GM10248 (cell line): ENCODE measurements at places on chromosomes 7 and 10.

DNA sequence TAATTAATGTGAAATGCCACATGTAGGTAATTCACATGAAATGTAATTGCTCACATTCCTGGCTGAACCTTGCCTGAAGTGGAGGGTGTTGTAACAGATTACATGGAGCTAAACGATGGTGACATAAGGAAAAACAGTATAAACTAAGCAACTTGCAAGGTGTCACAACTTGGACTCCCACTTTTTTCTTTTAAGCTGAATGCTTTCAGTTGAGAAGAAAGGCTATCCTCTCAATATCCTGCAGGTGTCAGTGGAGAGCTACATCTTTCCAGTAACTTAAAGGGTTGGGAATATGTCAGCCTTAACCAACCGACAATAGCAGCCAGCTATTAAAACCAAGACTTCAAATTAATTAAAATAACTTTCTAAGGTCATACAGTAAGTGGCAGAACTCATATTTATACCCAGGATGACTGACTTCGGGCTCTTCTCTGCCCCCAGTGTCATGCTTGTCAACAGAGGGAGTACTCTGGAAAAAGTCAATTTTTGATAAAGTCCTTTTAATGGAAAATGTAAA lies 33.7 kb downstream of the NRBF2 start:
- DNase-seq, result peak; percentile 31

- no peak for DNase-seq
Measured at GRCh38 chr10:49837051-49837478, 74.9 kb upstream of the OGDHL start.

GRCh38 chr10:35126530-35127288 lies at the start of gene CREM:
Gene CREM (plus strand): TSS chr10:35126846. CDS start chr10:35137836, 10,990 bp downstream.
- peak; percentile 96 for DNase-seq

DNA sequence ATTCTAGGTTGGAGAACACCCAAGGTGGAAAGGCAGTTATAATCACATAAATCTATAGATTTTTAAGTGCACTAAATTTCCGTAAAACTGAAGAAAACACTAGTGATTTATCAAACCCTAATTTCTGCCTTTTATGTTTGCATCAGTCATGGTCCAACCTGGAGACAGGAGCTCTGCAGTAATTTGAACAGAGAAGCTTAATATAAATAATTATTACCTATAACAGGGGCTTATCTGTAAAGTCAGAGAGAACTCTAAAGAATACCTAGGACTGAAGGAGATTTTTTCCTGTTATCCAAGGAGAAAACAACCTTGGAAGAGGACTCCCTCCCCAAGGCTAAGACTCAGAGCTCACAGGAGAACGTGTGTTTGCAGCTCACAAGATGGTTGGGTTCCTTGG lies 95.1 kb downstream of the MPP7 start:
- no peak for DNase-seq

DNA sequence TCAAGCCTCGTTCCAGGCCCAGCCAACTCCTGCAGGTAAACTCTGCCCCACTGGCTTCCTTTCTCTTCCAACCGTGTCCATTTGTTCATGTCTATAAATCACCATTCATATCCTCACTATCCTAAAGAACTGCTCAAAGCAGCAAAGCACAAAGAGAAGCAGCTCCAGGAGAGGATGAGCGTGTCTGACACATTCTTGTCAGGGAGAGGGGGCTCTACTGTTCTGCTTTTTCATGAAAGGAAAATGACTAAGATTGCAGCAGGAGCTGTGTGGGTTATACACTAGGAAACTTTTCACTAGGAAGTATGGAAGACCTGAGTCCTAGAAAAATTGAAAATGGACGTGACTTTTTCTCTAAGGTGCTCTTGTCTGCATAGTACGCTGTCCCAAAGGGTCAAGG lies 16.7 kb downstream of the AGFG2 start:
- DNase-seq, result no peak

DNA sequence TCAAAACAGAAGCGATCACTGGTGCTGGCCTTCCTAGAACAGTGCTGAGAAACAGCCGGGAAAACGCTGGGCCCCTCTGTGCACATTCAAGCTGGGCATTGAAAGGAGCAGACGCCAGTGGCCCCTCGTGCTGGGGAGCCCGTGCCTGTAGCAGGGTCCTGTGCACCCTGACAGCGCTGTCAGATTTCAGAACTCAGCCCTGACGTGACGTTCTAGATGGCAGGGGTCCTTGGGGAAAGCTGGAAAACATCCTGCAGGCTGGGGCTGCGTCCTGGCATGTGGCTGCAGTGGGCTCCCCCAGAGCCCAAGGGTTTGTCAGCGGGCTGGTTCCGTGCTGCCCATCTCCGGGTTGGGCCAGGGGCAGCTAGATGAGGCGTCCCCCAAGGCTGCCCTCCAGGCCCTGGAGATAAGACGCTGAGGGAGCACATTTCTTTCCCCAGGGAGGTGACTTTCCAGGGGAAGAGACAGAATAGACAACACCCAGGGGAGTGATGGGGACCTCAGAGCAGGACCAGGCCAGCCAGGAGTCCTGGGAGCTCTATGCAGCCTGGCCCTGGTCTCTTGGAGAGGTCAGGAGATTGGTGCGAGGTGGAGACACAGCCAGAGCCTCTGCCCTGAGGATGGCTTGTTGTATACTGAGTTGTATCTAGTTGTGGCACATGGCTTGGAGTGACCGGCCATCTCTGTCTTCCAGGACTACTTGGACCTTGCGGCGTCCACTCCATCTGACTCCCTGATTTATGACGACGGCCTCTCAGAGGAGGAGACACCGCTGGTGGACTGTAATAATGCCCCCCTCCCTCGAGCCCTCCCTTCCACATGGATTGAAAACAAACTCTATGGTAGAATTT lies 12.1 kb upstream of the CSGALNACT2 start:
- DNase-seq, result no peak

DNA sequence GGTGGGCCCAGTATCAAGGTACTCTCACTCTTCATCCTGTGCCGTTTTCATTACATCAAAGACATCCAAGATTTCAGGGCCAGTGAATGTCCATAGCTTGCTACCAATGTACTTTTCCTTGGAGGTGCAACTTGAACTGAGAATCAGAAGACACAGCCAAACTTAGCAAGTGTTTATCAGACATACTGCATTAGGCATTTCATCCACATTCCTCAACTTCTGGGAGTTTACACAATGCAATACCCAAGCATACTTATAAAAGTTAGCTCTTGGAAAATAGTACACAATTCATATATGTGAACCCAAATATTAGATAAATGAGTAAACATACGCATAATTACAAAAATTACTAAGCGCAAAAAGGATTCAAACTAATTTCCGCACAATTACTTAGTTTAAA lies 216.3 kb upstream of the RHOBTB1 start:
- no peak for DNase-seq

DNA sequence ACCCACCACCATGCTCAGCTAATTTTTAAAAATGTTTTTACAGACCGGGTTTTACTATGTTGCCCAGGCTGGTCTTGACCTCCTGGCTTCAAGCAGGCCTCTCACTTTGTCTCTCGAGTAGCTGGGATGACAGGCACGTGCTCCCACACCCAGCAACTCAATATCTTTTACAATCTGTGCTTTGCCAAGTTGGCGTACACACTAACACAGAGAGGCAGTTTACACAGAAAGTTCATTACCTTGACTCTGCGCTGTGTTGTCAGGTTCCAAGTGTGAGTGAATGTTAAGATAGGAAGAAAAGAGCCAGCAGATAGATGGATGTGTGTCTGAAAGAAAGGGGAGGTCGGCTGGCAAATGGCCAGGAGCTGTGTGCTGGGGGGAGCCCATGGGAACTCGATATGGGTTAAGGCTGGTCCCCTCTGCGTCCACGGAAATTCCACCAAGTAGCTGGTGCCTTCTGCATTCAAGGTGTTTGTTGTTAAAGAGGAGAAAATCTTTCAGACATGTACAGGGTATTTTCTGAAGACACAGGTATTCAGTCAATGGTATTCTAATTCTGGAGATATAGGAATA lies 299.8 kb downstream of the CAMK1D start:
- no peak for DNase-seq

GRCh38 chr7:127245607-127246006 lies 7.1 kb downstream of the GRM8 start:
- no peak for DNase-seq

- DNase-seq, result peak; percentile 75
Measured at GRCh38 chr7:157495594-157495993, 158.8 kb downstream of the DNAJB6 start.

GRCh38 chr10:132457328-132458070 lies 60.5 kb downstream of the PWWP2B start:
- no peak for DNase-seq

DNA sequence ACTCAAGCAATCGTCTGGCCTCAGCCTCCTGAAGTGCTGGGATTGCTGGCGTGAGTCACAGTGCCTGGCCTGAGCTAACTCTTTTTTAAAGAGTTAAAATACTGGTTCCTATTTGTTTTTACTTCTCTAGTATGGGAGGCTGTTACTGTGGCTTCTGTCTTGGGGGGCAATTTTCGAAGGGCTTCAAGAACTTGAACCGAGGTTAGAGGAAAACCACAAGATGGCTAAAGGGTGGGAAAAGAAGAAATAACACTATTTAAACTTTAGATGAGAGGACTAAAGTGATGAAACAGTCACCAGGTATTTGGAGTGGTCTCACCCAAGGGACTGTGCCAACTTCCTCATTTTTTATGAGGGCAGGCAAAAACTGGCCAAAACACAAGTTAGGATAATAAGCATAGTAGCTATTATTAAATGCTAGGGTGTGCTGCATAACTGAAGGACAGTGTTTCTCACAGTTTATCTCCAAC lies 17.8 kb downstream of the MET start:
- no peak for DNase-seq

DNA sequence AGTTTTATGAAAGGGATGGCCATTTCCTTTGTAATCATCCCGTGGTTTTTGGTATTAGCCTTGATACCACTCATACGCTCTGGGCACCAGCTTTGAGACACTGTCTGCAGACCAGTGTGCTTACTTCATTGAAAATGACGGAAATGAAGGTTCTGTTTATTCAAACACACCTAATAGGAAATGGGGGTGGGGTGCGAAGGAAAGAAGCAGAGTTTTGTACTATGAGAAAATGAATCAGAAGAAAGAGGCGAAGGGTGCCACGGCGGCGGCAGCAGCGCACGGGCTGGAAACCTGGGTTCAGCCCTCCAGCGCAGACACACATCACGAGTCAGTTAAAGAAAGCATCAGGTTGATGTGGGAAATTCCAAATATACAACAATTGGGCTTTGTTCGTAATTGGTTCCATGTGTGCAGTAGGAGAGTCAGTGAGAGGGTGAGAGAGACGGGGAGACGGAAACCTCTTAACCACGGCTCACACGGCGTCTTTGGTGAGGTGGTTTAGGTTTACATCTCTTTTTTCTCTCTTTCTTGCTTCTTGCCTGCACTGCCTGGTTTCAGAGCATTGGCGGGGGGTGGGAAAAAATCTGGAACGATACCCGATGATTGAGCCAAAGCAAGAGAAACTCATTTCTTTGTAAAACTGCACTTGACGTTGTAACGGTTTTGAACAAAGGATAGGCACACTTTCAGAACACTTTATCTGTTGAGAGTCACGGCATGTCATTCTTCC lies 321.2 kb downstream of the FRMD4A start:
- DNase-seq, result peak; percentile 28

- DNase-seq, result no peak
Measured at GRCh38 chr7:5452937-5453540, 29.4 kb upstream of the TNRC18 start.

GRCh38 chr7:38432080-38432479 lies 158.6 kb upstream of the TARP start:
- no peak for DNase-seq

DNA sequence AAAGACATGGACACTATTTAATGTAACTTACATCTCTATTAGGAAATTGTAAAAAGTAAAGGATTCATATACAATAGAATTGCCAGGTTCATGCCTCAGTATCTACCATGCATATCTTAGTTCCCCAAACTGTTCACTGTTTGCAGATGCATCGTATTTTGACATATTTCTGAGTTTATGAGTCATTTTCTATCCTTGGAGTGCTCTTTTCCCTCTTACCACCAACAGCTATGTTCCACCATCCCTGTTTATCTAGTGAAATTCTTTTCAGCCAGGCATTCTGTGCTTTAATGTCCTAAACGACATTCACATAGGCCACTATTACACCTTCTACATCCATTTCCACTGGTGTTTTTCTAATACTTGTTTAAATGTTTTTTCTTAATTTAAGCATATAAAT lies 139.4 kb upstream of the HPS1 start:
- no peak for DNase-seq

DNA sequence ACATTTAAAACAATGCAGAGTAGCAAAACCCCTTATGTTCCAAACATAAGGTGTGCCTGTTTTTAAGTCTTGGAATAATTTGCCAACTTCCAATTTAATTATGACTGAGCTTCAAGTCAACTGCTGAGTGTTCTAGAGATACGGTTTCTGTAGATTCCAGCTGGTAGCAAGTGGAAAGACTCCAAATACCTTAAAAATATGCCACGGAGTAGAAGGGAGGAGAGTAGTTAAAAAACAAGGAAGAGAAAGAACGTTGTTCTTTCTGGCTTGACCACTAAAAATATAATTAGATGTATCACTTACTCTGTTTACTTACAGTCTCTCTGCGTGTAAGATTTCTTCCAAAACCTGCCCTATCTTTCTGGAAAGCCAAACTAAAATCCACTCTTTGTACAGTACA lies 24.5 kb upstream of the ABLIM1 start:
- no peak for DNase-seq

GRCh38 chr10:59266321-59266720 lies 89.9 kb downstream of the PHYHIPL start:
- no peak for DNase-seq

DNA sequence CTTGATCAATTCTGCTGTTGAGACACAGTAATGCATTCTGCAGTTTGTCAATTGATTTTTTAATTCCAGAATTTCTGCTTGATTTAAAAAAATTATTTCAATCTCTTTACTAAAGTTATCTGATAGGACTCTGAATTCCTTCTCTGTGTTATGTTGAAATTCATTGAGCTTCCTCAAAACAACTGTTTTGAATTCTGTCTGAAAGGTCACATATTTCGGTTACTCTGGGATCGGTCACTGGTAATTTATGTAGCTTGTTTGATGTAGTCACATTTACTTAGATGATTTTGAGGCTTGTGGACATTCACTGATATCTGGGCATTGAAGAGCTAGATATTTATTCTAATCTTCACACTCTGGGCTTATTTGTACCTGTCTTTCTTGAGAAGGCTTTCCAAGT lies 67.2 kb upstream of the NME8 start:
- no peak for DNase-seq

DNA sequence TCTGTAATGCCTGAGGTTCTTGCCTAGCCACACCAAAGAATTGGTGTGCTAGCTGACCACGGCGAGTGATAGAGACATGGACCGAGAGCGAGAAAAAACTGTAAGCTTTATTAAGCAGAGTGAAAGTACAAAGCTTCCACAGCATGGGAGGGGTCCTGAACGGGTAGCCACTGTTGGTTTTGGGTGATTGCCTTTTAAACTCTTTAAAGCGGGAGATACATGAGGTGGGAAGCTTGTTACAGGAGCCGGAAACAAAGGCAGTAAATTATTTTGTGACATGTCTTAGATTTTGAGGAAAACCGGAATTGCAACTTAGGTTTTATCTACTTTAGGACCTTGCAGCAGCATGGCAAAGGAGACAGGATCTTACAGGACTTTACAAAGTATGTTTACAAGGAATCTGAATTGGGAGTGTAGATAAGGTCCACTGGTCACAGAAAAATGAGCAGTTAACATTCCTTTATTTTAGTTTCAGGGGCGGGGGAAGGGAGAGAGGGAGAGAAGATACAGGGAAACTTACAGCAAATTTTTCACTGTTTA lies 252.7 kb upstream of the MBL2 start:
- no peak for DNase-seq
